Fibroblast of lung (primary cell): ENCODE measurements at places on chromosomes 4 and X. TPM values are rescaled to one million over a fixed set of nuclear protein-coding genes. Genes with fewer than 3 reads are reported as not detected.

DNA sequence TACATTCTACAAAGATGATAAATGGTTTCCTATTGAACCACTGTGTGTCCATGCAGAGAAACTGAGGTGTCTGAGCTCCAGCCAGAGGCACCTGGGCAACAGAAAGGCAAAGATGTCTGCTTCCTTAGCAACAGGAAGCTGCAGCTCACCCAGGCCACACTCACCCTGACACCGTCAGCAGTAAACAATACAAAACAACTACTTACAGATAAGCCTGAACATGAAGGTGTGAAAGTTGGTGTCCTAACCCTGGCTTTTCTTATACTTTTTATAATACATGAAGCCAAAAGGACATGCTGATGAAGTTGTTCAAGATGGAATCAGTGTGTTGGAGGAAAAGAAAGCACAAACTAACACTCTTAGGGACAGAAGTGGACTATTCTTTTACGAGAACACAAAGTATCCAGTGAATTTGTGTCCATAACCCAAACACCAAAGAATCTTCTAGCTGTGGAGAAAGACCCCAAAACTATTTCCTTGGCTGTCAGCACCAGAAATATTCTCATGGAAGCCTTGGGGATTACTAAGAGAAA, 117.3 kb downstream of the SYNPO2 start:
- DNase-seq: no peak

CYBB gene
- total RNA-seq: under 0.01 TPM in 2 replicates

DNA sequence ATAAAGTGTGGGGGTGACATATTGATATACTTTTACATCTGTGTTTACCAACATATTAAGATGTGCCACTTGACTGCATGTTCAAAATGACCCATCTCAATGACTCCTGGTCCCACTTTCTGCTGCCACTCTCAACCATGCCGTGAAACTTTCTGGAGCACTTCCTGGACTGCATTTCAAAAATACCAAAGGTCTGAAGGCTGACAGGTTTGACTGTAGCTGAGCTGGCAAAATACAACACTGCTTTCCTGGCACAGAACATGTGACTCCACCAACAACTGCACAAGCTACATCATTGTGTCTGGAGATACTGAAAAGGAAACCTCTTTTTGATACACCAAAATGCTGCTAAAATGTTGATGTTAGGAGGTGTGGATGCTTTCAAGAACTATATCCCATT, 184.8 kb downstream of the UNC5C start:
- DNase-seq: peak; percentile 40

DNA sequence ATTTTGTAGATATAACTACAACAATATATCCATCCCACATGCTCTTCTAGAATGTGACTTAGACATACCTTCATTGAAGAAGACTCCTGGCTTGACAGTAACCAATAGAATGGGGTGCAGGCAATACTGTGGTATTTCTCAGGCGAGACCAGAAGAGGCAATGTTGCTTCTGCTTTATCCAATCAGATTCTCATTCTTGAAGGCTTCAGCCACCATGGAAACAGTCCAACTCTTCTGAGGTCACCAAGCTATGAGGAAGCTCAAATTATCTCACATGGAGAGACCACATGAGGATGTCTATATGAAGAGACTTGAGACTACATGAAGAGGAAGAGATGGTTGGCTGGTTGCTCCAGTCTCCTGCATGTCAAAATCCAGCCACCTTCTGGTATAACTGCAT, 469.9 kb downstream of the PCDH10 start:
- no peak for DNase-seq

DNA sequence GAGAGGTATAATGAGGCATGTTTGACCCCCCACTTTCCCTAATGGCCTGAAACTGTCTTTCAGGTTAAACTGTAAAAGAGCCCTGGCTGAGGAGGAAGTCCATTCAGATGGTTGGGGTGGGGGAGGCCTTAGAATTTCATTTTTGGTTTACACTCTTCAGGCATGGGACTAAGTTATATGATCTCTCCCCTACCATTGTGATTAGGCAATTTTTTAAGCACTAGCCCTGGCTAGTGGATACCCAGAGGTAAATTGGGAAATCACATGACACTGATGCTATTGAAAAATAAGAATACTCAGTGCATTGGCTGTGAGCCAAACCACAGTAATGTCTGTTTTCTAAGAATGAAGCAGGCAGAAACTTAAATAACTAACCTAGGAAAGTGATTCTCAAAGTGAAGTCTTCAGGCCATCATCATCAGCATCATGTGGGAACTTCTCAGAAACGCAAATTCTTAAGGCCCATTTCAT, 149.7 kb downstream of the RRAGB start:
- peak; percentile 0 for DNase-seq

DNA sequence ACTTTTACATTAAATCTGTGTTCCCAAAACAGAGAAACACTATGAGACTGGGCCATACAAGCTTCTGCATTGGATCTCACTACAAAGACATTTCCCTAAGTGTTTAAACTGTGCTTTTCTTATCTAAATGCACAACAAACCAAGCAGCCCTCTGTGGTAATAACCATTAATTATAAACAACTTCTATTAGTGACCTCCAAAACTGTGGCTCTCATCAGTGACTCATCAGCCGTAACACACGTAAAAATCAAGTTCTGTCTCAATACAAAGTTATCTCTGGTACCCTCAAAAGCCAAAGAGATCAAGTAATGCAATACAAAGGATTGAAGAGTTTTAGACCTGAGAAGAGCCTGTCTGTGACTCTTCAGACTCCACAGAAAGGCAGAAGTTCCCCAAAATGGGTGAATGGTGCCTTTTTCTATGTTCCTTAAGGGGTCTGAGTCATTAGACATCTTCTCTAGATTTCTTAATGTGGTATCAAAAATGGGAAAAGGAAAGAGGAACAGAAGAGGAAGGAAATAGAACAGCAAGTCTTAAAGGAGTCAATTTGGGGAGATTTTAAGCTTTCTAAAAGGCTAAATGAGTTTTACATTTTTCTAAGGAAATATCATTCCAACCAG, 189.8 kb upstream of the PPP1R2C start:
- DNase-seq: peak; percentile 12

GRCh38 chr4:17195461-17196275, 297.2 kb upstream of the LDB2 start:
- no peak for DNase-seq

HTT gene
- total RNA-seq: 41.8 and 52.9 TPM in 2 replicates

SYNPO2 gene
- total RNA-seq: 12.6 and 40.1 TPM in 2 replicates

DNA sequence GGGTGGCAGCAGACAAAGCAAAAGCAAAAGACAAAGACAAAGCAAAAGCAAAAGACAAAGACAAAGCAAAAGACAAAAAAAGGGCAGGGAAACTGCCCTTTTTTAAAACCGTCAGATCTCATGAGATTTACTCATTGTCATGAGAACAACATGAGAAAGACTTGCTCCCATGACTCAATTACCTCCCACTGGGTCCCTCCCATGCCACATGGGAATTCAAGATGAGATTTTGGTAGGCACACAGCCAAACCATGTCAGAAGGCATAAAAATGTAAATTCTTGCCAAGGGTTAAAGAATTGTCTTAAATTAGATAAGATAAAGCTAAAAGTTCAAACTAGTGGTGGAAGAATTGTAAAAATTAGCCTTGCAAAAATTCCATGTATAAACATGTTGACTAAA, 419.7 kb downstream of the TRAM1L1 start:
- DNase-seq: no peak

GRCh38 chrX:82973646-82974045, 534.4 kb upstream of the POU3F4 start:
- DNase-seq: no peak

DRP2 gene
- total RNA-seq: under 0.01 and 0.50 TPM in 2 replicates

DNA sequence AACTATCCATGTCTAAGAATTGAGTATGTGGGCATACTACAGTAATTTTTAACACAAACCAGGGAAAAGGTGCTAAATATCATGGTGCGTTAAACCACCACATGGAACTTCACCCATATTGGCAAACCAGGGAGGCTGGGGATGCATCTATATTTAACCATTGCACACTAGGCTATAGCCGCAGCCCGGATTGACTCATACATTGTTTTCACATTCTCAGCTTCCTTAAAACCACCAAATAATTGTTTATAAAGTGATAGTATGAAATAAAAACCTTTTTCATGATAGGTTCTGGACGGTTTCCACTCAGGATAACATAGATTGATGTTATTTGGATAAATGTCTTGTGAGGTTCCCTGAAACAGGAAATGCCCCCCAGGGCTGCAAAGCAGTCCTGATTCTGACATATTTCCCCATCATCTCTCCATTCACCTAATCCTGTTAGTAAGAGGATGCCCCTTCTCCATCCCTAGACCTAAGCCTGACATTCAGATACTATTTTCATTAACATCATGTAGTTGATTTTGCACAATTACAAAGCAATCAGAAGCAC, 7.9 kb downstream of the COL25A1 start:
- no peak for DNase-seq

DNA sequence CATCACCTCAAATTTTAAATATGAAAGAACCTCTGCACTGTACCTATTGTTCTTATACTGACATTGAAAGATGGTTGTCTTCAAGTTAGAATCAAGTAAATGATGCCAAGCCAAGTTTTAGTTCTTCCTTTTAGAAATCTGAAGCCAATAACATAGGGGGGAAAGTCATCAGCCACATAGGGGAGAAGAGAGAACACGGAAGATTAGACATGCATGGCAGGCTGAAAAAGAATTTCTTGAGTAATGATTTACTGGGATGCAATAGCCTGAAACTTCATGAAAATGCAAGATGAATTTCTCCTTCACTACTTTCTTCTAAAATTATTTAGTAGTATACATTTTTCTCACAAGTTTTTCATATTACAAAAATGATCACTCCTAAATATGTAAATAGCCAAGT, 13.6 kb upstream of the EPGN start:
- DNase-seq: no peak

DNA sequence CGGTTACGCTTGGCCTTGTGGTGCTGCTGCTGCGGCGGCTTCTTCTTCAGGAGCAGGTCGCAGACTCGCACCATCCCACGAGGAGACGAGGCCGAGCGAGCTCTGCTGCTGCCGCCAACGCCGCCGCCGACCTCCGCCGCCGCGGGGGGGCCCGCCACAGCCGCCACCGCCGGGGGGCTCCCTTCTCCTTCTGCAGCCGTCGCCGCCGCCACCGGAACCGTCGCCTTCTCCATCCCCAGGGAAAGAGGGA, 237 bp downstream of the ANKRD17 start:
- DNase-seq: no peak

PHOX2B gene
- not detected in 2 replicates for total RNA-seq

DKK2 gene
- under 0.01 and 1.2 TPM in 2 replicates for total RNA-seq

DNA sequence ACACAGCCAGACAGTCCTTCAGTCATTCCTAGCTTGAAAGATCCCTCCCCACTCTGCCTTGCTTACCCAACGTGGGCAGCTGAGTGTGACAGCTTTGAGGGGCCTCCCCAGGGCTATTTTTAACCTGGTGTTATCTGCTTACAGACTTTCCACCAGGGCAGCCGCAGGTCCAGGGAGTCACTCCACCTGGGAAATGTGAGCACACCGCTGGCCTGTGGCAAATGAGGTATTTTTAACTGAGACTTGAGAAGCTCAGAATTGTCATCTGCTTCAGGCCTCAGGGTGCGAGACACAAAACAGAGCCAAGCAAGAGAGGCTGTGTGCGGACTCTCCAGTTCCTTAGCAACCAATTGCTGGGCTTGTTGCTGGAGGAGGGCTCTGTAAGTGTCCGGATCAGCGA, 13.0 kb downstream of the CORIN start:
- DNase-seq: no peak

DNA sequence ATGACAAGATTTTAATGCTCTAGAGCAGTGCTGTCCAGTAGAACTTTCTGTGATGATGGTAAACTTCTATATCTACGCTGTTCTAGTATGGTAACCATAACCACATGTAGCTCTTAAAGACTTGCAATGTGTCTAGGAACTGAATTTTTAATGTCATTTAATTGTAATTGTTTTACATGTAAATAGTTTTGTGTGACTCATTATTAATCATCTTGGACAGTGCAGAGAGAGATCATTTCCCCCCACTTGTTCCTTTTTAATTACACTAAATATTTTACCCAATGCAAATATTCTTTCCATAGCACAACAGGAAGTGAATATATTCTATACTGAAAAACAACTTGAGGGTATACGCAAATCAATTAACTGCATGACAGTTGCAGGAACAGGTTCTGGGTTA, 5.8 kb downstream of the ATG4A start:
- peak; percentile 15 for DNase-seq

DNA sequence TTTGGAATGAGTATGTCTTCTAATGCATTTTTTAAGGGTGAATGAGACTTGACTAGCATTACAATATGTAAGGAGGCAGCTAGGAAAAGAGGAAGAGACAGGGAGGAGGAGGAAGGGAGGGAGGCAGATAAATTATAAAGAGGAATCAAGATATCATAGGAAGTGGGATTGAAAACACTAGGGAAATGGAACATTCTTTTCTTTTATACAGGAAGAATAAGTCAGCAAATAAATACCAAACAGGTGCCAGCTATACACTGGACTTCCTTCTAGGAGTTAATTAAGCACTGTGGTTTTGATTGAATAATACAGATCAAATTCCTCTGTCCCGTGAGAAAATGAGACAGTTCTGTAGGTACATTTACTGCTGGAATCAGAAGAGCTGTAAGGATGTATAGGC, 78.6 kb downstream of the PACRGL start:
- DNase-seq: no peak

DNA sequence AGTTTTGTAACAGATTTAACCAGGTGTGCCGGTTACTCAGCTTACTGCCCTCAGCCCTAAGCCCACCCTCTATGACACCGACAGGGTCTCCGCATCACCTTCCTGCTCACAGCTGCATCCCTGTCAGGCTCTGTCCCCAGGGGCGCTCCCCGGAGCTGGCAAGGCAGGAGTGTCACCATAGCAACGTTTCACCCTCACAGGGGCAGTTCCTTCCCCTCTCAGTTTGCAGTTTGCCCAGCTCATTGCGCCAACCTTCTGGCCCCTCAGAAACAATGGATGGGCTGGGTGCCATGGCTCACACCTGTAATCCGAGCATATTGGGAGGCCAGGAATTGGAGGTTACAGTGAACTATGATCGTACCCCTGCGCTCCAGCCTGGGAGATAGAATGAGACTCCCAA, 42.6 kb downstream of the RGS12 start:
- no peak for DNase-seq

DNA sequence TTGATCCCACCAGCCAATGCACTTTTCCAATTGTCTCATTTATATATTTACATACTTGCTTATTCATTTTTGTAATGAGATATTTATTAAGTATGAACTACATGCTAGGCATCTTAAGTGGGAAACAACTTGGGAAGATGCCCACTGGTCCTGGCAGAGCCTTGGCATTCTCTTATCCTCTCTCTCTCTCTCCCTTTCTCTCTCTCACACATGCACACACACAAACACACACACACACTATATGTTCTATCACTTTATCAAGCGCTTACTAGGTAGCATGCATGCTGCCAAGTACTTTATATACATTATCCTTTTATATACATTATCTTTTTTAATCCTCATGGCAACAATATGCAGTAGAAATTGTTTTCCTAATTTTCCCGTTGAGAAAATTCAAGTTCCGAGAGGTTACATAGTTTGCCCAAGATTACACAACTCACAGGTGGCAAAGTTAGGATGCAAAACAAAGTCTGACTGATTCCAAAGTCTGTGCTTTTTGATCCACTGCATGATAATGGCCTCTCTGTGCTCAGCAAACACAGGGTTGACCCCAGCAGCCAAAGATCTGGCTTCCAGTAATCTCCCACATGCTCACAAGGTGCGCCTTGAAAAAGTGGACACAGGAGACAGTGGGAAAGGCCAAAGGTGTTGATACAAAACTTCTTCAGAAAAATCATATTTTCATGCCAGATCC, 173.1 kb upstream of the KLF3 start:
- no peak for DNase-seq

GRCh38 chrX:17024886-17025285, 78.4 kb downstream of the REPS2 start:
- DNase-seq: peak; percentile 34

- no peak for DNase-seq
Measured at GRCh38 chr4:113851816-113852215, 90.3 kb upstream of the CAMK2D start.
